ENCODE measurements at places on chromosomes 16 and 17. TPM values are rescaled to one million over a fixed set of nuclear protein-coding genes. Genes with fewer than 3 reads are reported as not detected.

The TTLL6 gene
- 2.5 TPM for total RNA-seq

The NHLRC4 gene
- 4.0 TPM for total RNA-seq

The FAM234A gene
- total RNA-seq: 121 TPM

The ADAD2 gene
- not detected for total RNA-seq

The NPIPB2 gene
- 10.3 TPM for total RNA-seq

The TPPP3 gene
- total RNA-seq: 0.95 TPM

The CLEC18A gene
- 0.46 TPM for total RNA-seq

The CEP295NL gene
- total RNA-seq: 0.87 TPM

The RNF112 gene
- total RNA-seq: 0.10 TPM

The CSH1 gene
- not detected for total RNA-seq

The REXO5 gene
- total RNA-seq: 13.6 TPM

The ZNF385C gene
- total RNA-seq: 0.21 TPM

The AKTIP gene
- 26.1 TPM for total RNA-seq

The DYNLRB2 gene
- total RNA-seq: not detected

The ASGR1 gene
- total RNA-seq: 1.3 TPM

The TAC4 gene
- total RNA-seq: not detected

The SLC5A2 gene
- 0.15 TPM for total RNA-seq

The CDC42EP4 gene
- total RNA-seq: 65.9 TPM

The LRRC75A gene
- total RNA-seq: 1.2 TPM

The GPR142 gene
- not detected for total RNA-seq

The PGAP3 gene
- 21.8 TPM for total RNA-seq
